ENCODE measurements at places on chromosomes 1 and 21.

DNA sequence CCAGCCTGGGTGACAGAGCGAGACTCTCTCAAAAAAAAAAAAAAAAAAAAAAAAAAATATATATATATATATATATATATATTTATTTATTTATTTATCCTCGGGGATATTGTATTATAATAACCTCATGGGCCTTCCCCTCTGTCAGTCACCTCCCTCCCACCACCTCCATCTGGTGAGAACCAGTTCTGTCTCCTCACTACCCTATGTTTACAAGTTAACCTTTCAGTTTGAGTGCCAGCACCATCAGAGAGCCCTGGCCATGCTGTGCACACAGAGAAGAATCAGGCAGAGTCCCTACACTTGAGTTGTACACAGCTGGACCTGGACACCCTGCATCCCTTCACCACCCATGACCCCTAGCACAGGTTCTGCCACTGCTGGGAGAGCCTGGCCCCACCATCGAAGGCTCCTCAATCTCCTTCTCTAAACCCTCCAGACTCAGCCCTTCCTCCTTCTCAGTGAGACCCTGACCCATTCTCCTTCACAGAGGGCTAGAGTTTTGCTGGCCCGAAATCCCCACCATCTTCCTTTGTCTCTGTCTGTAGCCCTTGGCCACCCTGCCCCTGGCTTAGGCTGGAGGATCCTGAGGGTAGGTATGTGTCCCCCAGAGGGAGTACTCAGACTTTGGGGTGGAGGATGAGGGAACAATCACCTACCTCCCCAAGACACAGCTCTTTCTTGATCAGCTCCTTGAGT, 1.2 kb downstream of the S100A5 start:
- DNase-seq: no peak

DNA sequence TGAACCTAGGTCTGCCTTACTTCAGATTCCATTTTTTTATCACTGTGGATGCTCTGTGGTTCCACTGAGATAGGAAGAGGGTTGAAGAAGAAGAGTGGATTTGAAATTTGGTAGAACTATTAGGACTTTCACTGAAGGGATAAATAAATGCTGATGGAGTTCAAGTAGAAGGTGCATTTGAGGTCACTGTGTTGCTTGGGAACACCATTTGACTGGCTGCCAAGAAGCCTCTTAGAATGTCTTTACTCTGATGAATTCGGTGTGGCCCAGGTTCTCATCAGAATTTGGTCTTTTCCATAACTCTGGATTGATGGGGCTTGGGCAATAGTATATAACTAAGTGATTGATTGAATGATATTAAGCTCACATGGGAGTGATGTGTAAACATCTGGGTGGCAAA, 11.9 kb downstream of the XPR1 start:
- DNase-seq: no peak

GRCh38 chr1:244605835-244606370, 47.0 kb upstream of the DESI2 start:
- no peak for DNase-seq

- no peak for DNase-seq
Measured at GRCh38 chr1:117573386-117574023, 32.3 kb upstream of the TENT5C start.

GRCh38 chr1:98559291-98559690, 102.2 kb upstream of the SNX7 start:
- DNase-seq: no peak

DNA sequence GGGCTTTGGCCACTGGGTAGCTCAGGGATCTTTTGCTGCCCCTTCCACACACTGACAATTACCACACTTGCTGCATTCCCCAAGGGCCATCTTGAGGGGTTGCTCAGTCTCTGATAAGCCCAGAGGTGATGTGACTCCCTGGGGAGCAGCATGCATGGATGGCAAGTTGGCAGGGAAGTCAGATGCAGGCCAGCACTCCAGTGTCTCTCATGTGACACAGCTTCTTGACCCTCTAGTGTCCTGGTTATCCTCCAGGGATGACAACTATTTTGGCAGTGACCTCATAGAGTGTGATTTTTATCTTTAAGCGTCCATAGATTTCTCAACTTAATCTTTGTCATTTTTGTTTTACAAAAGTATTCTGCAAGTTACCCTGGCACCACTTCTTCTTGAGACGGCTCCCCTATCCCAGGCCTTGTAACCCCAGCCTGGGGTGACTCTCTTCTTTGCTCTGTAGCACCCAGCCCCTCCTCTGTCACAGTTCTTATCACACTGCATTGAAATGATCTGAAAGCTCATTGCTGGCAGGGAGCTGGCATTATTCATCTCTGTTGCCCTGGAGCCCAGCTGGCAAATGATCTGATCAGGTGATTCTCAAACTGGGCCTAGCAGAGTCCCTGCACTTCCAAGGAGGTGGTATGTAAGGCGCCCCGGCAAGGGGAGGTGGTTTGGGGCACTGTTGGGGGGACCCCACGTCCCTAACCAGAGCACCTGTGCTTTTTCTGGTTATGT, 72.6 kb downstream of the TENT5C start:
- no peak for DNase-seq

DNA sequence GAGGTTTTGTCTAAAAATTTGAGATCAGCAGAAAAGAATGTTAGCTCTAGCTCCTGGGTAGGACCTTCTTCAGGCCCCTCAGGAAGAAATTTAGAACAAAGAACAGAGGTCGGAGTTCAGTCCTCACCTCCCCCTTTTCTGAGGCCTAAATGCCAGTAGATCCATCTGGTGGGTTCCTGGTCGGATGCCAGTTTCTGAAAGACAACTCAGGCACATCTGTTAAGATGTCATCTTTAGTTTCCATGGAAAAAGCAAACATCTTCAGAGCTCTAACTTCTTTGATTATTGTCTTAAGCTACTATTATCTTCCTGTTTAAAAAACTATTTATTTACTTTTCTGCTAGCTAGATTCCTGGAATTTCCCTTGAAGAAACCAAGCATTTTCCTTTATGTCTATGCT, 37.1 kb upstream of the USP25 start:
- no peak for DNase-seq

GRCh38 chr1:232282498-232282897, 347.4 kb downstream of the SIPA1L2 start:
- DNase-seq: no peak

GRCh38 chr1:53574621-53575020, 115.4 kb downstream of the DMRTB1 start:
- no peak for DNase-seq

DNA sequence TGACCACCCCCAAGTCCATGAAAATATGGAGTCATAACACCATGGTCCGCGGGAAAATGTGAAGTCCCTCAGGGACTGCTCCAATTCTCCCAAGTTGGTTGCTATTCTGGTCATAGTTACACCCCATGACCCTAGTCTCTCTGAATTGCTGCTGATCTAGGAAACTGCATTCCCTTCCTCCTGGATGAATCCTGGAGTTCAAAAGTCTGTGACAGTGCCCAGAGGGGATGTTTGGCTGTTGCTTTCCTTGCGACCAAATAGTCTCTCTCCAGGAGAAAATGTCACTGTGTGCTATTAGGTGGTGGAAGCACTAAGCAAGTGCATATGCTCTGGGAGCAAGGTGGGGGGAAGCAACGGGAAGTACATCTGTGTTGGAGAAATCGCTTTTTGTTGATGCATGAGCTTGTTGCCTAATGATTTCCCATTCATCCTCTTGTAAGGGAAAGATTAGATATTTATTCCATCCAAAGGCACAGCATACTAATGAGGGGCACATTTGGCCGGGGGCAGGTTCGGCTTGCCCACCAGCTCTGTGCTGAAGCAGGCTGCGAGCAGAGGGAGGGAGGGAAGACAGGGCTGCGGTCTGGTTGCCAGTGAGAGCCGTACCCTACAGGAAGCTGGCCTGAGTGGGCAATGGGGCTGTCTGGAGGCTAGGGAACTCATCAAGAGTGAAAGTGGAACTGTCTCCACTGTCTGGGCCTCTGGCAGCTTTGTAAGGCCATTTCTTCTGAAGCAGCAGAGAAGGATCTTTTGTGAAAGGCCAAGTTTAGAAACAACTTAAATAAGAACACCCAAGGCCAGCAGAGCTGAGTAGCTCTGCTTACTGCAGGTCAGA, 27.2 kb downstream of the SYT6 start:
- peak; percentile 8 for DNase-seq

GRCh38 chr1:89121641-89122040, 4.3 kb downstream of the GBP2 start:
- no peak for DNase-seq

DNA sequence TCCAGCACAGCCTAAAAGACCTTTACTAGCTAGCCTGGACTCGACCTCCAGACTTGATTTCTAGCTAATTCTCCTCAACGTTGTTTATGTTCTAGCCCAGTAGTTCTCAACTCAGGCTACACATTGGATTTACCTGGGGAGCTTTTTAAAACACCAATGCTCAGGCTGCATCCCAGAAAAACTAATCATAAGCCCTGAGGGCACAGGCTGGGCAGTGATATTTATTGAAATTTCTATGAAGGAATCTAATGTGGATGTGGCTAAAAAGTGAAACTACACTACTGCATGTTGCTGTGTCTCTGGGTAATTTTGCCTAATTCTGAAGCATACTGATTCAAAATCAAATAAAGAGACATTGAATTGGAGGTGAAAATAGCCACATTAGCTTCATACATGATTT, 479.4 kb downstream of the KCNT2 start:
- no peak for DNase-seq

- no peak for DNase-seq
Measured at GRCh38 chr1:68168545-68169171, 63.7 kb downstream of the WLS start.

DNA sequence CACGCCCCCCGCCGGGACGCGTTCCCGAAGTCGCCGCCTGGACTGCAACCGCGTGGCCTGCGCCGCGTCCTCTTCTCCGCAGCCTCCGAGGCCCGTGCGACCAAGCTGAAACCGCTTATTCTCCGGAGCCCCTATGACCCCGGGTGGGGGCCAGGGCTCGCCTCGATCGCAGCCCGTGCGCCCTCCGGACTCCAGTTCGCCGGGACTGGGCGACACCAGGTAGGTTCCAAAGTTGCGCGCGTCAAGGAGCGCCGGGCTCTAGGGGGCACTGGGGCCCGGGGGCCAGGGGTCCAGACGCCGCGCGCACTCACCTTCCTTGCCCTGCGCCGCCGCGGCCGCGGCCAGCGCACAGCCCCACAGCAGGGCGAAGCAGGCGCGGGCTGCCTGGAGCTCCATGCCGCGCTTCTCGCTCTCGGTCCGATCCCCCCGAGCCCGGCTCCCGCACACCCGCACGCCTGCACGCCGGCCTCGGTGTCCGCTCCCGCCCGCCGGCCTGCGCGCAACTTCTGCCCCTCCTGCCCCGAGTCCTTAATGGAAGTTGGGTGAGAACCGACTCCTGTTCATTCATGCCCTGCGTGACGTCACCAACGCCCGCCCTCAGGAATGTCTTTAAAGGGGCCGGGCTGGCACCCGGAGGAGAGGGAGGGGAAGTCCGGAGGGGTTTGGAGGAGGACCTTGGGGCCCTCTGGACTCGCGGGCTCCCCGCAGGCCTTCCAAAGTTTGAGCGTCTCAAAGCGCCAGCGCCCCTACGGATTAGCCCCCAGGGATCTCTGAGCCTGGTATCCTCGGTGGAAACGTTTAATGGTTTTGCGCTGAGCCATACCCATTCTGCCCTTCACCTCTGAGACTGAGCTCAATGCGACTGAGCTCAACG, at the start of gene EPHA2:
EPHA2 (minus strand) TSS at position 533 of the 874 bp plus-strand sequence; CDS start at position 396, 137 bp downstream.
- no peak for DNase-seq

DNA sequence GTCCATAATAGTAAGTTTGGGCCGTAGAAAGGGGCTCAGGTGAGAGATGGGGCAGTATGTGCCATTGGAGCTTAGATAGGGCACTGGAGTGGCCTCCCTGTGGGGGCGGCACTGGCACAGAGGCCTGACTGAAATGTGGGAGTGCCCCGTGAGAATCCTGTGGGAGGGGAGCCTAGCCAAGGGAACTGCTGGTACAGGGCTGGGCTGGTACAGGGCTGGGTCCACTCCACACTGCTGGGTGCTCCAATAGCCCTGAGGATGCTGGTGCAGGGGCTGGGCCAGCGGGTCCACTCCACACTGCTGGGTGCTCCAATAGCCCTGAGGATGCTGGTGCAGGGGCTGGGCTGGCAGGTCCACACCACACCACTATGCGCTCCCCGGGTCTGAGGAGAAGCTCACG, 44.8 kb upstream of the PWP2 start:
- no peak for DNase-seq

- no peak for DNase-seq
Measured at GRCh38 chr1:172394811-172395210, 25.7 kb upstream of the C1orf105 start.

DNA sequence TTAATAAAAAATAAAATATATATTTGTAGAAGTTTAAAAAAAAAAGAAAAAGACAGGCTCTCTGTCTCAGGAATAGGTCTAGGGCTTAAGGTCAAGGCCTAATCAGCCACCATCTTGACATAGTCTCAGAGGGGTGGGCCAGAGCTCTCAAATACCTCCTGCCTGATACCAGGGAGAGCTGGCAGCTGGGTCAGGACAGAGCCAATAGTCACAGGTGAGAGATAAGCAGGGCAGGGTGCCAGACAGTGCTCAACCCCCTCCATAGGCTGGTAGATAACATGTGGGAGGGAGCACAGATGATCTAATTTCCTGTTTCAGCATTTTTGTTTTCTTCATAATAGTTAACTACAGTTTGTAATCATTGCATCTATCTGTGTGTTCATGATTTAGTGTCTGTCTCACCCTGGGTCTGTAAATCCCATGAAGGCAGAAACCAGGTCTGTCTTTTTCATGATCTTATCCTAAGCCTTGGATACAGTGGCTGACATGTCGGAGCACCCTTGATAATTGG, 152.0 kb upstream of the GRIK3 start:
- DNase-seq: no peak

DNA sequence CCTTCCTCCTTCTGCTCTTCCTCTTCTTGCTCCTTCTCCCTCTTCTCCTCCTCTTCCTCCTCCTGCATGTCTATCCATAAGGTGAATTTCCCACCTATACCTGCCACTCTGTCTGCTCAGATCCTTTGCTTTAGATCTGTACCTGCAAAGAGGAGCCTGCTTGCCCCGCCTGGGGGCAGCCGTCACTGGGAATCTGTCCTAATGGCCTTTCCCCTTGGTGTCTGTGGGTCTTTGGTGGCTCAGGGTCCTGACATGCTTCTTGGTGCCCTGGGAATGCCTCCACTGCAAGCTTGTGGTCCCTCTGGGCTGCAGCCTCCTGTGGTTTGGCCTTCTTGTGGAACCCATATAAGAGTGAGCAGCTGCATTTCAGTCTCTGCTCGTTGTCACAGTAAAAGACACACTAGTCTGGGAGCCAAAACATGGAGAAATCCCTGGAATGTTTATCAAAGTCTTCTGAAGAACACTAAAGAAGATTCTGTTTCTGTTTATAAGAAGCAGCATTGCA, 79.5 kb upstream of the CSF3R start:
- no peak for DNase-seq

DNA sequence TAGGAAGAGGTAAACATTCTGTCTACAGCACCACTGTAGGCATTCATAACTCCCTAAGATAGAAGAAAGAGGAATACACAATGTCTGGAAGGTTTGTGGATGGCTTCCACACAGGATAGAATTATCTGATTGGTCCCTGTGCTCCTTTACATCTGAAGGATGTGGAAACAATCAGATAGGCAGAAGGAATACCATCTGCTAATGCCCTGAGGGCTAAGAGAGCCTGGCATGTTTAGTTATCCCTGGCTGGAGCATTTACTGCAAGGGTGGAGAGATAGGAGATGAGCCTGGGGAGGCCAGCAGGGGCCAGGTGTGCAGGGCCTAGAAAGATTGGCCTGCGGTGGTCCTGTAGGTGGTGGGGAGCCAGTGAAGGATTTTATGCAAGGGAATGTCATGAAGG, 8.6 kb upstream of the ACBD3 start:
- no peak for DNase-seq
